ENCODE measurements at places on chromosomes 12 and 14.
A peak's percentile ranks its signal among the peaks of the same experiment; 100 is the strongest.

GRCh38 chr14:59283361-59283760, 94.9 kb downstream of the DAAM1 start:
- no peak for DNase-seq

DNA sequence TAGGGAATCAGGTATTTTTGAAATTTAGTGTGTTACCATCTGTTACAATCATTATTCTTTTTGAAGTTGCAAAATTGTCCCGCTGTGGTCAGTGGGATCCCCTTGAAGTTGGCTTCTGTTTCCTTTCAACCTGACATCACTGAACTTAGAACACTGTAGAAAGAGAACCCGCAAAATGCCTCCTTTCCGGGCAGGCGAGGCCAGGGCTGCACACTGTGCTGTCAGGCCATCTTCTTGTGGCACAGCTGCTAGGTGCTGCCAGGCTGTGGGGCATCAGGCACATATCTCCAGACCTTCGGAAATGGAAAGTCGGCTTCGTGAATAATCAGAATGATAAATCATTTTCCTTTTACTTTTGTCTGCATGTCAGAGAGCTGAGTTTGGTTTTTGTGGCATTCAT, 103.5 kb downstream of the GLT1D1 start:
- DNase-seq, result no peak

GRCh38 chr14:105156414-105157375, 11.9 kb downstream of the JAG2 start:
- no peak for DNase-seq

GRCh38 chr12:117749431-117749830, 219.4 kb downstream of the KSR2 start:
- no peak for DNase-seq

DNA sequence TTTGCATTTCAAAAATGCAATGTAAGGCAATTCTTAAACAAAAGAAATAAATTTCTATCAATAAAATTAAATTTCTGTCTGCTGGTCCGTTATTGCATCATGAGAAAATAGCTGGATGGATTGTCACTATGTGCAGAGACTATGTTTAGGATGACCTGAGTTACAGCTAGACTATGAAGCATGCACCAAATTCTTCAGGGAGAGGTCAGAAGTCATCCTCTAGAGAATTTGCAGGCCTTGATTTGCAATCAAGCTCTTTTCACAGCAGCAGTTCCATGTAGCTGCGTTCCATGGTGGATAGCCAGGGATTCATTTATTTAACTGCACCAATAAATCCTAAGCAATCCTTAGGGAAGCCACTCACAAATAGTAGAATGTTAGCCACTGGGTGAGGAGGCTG, 253.7 kb downstream of the MSRB3 start:
- DNase-seq, result no peak

GRCh38 chr12:94141004-94141764, 7.2 kb upstream of the PLXNC1 start:
- DNase-seq, result no peak

DNA sequence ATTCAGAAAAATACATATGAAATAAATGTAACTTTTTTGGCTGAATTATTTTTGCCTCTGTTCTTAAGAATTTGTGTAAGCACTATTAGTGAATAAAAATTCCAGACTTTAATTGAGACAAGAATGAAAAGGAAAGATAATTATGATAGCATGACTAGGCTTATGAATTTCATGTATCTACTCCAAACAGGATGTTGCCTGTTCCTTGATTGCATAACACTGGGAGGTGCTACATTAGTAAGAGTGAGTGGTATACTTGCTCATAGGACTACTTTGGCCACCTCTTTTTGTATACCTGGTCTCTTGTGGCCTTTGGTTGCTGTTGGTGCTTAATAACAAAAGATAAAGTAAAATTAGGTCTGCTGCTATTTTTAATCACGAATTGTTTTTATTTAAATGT, 112.8 kb downstream of the NAV3 start:
- peak; percentile 83 for DNase-seq

DNA sequence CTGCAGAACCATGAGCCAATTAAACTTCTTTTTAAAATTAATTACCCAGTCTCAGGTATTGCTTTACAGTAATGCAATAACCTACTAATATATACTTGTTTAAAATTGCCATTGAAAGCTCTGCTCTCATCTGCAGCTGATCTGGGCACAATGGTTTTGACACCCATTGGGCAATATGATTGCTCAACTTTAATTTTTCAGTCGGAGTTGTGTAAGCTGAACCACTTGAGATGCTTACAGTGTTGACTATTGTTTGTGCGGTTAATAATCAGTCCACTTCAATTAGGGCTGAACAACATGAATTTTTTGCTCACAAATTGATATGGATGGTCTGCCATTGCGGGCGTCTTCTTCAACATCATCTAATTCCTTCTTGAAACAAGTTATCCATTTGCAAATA, 18.0 kb upstream of the OR4K5 start:
- no peak for DNase-seq

DNA sequence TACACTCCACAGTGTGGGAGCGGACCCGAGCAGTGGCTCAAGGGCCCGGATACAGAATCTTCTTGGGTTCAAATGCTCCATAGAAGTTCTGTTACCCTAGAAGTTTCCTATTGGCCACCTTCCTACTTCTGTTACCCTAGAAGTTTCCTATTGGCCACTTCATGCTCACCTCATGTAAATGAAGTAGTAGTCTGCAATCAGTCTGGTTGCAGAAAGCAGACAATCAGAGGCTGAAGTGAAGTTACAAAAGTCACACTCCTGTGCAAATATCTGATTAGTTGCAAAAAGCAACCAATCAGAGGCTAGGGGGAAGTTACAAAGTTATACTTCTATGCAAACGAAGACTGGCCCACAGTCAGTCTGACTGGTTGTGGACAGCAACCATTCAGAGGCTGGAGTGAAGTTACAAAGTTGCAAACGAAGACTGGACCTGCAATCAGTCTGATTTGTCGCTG, 77.8 kb upstream of the CPNE8 start:
- DNase-seq, result no peak

- DNase-seq, result peak; percentile 16
Measured at GRCh38 chr14:24298892-24299254, 707 bp downstream of the DHRS1 start.

GRCh38 chr14:72318648-72319047, 386.4 kb downstream of the RGS6 start:
- no peak for DNase-seq

DNA sequence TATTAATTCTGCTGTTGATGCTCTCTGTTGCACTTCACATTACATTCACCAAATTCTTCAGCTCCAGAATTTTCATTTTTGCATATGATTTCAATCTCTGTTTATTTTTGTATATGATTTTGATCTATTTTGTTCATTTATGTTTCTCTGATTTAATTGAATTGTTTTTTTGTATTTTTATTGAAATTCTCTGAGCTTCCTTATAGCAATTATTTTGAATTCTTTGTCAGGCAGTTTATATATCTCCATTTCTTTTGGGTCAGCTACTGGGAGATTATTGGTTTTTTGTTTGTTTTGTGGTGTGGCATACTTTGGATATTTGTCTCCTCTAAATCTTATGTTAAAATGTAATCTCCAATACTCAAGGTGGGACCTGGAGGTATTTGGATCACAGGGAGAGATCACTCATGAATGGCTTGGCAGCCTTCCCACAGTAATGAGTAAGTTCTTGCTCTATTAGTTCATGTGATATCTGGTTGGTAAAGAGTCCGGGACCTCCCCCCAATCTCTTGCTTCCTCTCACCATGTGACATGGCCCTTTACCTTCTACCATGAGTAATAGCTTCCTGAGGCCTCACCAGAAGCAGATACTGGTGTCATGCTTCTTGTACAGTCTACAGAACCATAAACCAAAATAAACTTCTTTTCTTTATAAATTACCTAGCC, 8.7 kb upstream of the TCL1A start:
- DNase-seq, result no peak

GRCh38 chr12:70244409-70244808, 1.2 kb downstream of the CNOT2 start:
- no peak for DNase-seq

GRCh38 chr12:120481022-120481767, 11.6 kb upstream of the SRSF9 start:
- no peak for DNase-seq

- peak; percentile 26 for DNase-seq
Measured at GRCh38 chr14:67187826-67188225, 1.4 kb upstream of the GARIN2 start.

DNA sequence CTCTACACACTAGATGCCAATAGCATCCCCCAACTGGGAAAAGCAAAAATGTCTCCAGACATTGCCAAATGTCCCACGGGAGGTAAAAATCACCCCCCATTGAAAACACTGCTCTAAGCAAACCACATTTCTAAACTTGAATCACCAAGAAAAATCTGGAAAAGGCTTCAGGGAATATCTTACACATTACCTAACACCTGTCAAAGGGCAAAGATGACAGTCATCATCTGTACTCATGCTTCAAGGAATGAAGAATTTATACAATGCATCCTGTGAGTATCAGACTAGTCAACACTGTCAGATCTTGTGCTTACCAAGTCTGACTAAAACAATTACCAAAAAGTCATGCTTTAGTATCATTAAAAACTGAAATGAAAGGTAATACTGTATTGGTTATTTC, 161.6 kb upstream of the SOX5 start:
- DNase-seq, result peak; percentile 60

DNA sequence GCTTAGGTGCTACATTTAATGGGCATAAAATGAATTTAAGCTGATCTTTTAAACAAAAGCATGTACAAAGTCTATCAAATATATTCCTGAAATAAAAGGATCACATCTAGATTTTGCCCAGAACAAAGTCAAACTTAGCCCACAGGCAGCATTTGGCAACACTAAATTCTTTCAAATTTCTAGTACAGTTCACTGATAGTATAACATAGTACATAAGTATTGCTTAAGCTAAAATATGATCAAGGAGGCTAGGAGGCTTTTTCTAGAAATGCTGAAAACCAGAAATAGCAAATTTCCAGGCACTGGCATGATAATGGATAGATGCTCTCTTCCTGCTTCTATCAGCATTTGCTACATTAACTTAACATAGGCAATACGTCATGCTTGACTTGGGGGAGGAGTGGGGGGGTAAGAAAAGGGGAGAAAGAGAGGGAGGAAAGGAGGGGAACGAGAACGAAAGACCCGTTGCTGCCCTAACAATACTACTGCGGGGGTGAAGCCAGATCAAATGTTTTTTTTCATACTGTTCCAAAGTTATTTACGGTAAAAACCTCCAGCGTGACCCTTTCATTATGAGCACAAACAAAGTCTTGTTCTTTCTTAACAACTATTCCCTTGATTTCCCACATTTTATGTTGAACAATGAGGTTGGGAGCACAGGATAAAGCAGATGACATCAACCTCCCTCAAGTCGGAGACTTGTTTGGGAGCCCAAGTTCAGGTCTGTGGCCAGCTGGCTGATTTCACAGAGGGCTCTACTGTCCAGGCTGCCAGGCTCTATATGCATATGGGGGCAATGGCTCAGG, 10.6 kb downstream of the TMED10 start:
- no peak for DNase-seq

GRCh38 chr12:86349196-86349595, 93.0 kb upstream of the MGAT4C start:
- DNase-seq, result no peak

GRCh38 chr12:45224311-45224710, 8.4 kb downstream of the ANO6 start:
- DNase-seq, result no peak

- DNase-seq, result no peak
Measured at GRCh38 chr12:48602192-48602989, 32.5 kb upstream of the LALBA start.

- DNase-seq, result no peak
Measured at GRCh38 chr12:81588235-81589008, 170.7 kb downstream of the PPFIA2 start.

DNA sequence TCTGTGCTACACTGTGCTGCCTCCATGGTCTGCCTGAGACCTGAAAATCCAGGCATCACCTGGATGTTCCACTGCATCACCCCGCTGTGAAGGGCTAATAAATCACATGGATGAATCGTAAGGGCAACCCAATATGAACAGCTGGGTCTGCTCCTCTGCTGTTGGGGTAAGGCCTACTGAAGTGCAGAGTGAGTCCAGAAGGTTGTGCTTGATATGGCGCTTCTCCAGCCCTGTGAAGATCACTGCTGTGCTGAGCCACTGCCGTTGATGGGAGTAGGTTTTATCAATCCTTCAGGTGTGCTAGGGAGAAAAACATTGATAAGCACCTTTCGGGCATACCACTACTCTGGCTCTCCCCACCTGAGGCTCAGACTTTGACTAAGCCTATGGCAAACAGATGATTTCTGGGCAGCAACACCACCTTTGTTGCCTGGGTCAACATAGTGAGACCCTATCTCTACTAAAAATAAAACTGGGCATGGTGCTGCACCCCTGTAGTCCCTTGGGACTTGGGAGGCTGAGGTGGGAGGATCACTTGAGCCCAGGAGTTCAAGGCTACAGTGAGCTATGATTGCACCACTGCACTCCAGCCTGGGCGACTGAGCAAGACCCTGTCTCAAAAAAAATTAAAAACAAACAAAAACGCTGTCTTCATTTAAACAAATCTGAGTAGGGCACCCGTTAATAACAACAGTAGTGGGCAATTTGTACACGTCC, 1.7 kb downstream of the ACVRL1 start:
- DNase-seq, result no peak

DNA sequence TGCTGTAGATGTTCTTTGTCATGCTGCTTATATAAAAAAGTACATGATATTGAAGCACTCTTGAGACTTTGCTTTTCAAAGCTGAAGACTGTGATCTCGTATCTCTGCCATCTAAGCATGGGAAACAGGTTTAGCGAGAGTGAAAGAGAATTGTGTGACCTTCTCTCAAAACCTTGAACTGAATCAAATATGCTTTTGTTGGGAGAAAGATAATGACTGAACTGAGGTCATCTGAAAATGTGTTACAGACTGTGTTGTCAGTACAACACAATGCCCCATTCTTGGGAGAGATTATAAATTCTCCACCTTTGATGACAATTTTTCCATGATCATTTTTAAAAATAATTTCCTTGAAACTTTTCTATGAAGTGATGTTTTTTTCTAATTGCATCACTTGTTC, 272.1 kb upstream of the SEL1L start:
- no peak for DNase-seq

- no peak for DNase-seq
Measured at GRCh38 chr12:100395811-100396210, 38.9 kb downstream of the SLC17A8 start.

GRCh38 chr14:68160779-68161546, 341.4 kb downstream of the RAD51B start:
- DNase-seq, result no peak

DNA sequence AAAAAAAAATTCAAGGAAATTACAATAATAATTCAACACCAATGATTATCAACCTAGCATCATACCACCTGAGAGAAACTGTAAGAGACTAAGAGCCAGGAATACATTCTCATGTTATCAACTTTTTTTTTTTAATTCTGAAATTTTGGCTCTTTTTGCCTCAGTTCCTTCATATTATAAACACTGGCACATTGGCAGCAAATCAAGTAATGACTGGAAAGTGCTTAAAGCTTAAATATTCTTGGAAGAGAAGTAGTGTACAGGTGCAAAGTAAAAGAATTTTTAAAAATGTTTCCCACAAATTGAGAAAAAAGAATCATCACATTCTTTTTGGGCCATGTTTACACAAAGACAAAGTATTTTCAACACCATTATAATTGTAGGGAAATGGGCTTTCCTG, 296.9 kb upstream of the SOX5 start:
- DNase-seq, result no peak

GRCh38 chr14:95255487-95255886, 64.2 kb downstream of the CLMN start:
- DNase-seq, result no peak
